ENCODE measurements at places on chromosomes 7 and 10.

DNA sequence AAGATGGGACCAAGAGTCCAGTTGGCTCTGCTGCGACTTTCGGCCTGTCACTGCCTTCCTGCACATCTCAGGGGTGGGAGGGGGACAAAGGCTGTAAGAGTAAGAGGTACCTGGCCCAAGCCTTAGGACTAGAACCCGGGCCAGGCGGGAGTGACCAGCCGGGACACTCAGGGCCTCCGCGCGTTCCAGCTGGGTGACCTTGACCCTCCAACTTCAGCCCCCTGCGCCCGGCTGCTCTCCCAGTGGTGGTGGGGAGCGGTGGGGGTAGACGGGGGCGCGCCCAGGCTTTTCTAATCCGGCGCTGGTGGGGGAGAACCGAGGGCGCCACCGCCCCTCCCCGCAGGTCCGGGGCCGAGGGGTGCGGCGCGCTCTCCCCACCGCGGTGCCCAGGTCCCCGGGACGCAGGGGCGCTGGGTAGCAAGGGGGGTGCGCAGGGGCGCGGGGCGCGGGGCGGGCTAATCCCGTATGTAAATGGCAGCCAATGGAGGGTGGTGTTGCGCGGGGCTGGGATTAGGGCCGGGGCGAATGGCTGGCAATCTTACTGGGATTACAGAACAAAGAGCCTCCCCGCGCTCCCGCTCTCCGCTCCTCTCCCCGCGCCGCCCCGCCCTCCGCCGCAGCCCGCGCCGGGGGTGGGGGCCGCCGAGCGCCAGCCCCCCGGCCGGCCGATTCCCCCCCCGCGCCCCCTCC lies at the start of gene GTF2IRD1:
Gene GTF2IRD1 (plus strand): TSS at position 585 of the 690 bp plus-strand sequence. CDS start 54,175 bp downstream, outside the sequence.
- peak; percentile 16 for DNase-seq

- no peak for DNase-seq
Observed at GRCh38 chr7:152338561-152338960, 97.2 kb downstream of the KMT2C start.

GRCh38 chr10:130659528-130659927 lies 523.3 kb downstream of the GLRX3 start:
- DNase-seq, result no peak

- DNase-seq, result no peak
Observed at GRCh38 chr10:86655596-86655995, 1.2 kb downstream of the OPN4 start.

GRCh38 chr10:124953421-124953820 lies 11.5 kb downstream of the ZRANB1 start:
- no peak for DNase-seq

- DNase-seq, result no peak
Observed at GRCh38 chr10:51501396-51501795, 198.0 kb downstream of the CSTF2T start.

DNA sequence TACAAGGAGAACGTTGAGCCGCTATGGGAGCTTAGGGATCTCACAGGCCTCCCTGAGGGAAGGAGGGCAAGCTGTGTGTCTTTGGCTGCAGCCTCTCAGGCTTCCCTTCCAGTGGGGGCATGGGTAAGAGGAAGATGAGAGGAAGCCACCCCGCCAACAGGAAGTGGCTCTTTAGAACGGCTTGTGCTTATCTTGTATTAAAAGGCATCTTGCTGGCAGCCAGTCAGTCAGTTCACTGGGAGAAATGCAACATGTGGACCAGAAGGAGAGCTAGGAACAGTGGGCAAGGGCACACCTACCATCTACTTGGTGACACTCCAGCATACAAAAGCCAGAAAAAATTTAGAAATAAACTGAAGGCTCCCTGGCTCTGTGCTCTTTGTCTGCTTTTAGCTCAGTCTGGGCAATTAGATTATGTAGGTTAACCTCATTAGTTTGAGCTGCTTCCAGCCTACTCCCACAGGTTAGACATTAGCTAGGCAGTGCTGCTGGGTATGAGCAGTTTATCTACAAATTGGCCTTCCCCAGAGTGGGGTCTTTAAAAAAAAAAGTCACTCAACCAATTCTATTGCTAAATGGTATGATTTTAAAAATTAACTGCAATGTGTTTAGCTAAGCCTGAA lies 595.9 kb downstream of the KCNMA1 start:
- no peak for DNase-seq

GRCh38 chr10:30270247-30270646 lies 78.8 kb downstream of the MTPAP start:
- no peak for DNase-seq

DNA sequence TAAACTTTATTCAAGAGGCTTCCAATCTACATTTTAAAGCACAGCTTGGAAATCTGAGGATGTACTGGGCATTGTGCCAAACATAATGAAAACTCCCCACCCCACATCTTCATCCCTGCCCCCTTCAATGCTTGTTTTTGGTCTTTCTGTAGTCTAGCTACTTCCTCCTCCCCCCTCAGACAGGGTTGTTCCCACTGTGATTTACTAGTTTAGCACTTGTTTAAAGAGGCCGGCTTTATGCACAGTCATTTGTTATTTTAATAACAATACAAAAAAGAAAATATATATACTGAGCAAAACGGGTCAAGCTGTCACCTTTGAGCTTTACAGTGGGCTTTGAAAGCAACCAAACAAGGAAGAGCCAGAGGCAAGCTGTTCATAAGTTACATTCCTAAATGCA lies 132.6 kb downstream of the CHRM2 start:
- DNase-seq, result no peak

- DNase-seq, result no peak
Observed at GRCh38 chr7:154848464-154848863, 154.5 kb downstream of the PAXIP1 start.

GRCh38 chr7:37074370-37074769 lies 350.1 kb upstream of the AOAH start:
- no peak for DNase-seq

DNA sequence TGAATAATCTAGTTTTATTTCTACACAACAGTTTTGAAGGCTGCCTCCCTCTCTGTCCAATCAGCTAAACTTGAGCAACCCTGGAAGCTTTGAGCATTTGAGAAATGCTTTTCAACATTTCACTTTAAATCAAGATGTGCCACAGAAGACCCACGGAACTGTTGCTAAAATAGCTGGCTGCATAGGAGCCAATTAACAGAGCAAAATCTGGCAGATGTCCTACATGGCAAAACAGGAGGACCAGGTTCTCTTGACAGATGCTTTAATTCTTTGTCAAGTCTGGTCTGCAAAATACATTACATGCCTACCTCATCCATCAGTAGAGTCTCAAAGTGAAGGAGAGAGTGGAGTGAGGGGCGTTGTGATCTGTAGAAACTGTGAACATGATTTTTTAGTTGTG lies 185.9 kb downstream of the DPY19L1 start:
- no peak for DNase-seq

GRCh38 chr7:66379542-66380160 lies 174.5 kb downstream of the TPST1 start:
- DNase-seq, result no peak

DNA sequence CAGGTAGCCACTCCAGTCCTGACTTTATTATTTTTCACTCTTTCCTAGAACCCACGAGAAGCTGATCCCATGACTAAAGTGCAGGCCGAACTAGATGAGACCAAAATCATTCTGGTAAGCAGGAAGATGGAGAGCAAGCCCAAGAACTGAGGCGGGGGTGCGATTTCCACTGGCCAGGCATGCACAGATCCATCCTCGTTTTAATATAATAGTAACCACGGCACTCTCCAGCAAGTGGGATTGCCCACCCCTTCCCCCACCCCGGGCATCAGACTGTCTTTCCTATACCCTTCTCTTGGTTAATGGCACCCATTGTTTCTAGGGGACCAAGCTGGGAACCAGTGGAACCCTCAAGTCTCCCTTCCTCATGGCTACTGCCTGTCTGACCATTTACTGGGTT lies 7.3 kb downstream of the YKT6 start:
- DNase-seq, result no peak

DNA sequence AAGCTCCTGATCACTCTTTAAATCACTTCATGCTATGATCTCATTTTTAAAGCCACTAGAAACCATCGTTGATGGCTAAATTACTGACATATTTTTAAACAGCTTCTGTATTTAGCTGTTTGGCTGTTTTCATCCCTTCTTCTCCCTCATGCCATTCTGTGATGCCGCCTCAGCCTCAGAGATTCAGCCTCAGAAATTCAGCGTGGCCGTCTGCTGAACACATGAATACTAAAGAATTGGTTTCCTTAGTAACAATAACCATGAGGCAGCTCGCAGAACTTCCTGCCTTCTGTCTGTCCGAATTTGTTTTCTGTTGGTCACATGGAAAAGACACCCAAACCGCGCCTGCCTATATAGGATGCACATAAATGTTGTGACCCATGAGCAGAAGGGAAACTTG lies 31.0 kb upstream of the FZD1 start:
- no peak for DNase-seq

DNA sequence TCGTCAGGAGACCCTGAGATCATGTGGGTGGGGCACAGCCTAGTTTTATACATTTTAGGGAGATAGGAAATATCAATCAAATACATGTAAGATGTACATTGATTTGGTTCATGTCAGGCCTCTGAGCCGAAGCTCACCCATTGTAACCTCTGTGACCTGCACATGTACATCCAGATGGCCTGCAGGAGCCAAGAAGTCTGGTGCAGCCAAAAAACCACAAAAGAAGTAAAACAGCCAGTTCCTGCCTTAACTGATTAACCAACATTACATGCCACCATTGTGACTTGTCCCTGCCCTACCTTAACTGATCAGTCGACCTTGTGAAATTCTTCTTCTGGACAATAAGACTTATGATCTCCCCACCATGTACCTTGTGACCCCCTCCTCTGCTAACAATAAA lies 16.0 kb upstream of the LRRC61 start:
- DNase-seq, result no peak

DNA sequence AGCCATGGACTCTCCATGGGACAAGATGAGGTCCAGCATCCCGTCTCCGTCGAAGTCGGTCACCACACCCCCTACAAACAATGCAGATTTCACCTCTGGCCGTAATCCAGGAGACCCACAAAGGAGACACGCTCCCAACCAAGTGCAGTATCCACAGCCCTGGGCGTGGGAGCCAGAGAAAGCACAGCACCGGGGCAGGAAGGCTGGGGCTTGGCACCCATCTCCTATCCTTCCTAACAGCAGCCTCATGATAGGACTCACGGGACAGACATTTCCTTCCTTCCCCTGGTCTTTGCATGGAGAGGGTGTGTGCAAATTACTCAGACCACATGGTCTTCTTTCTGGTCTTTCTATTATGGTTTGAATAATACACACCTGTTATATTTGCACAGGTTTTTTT lies 46.3 kb downstream of the GOLGA7B start:
- no peak for DNase-seq

Measured in activated CD8-positive, alpha-beta memory T cell treated with anti-CD3 and anti-CD28 coated beads for 1 hour (primary cell).